ENCODE measurements at places on chromosomes 6 and 20.

DNA sequence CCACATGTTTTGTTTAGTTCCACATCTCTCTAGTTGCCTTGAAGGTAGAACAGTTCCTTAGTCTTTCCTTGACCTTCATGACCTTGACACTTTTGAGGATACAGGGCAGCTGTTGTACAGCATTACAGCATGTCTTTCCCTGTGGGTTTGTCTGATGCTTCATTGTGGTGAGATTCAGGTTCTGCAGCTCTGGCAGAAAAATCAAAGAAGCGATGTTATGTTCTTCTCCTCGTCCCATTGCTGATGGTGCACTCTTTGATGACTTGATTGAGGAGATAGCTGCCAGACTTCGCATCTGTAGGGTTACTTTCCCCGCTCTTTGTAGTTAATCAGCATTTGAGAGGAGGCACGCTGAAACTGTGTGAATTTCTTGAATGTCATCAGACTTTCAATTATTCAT lies 12.0 kb downstream of the CEBPB start:
- no peak for DNase-seq

- peak; percentile 73 for DNase-seq
Measured at GRCh38 chr6:18978337-18979128, 591.4 kb downstream of the RNF144B start.

- no peak for DNase-seq
Measured at GRCh38 chr6:65876668-65877067, 169.6 kb upstream of the EYS start.

DNA sequence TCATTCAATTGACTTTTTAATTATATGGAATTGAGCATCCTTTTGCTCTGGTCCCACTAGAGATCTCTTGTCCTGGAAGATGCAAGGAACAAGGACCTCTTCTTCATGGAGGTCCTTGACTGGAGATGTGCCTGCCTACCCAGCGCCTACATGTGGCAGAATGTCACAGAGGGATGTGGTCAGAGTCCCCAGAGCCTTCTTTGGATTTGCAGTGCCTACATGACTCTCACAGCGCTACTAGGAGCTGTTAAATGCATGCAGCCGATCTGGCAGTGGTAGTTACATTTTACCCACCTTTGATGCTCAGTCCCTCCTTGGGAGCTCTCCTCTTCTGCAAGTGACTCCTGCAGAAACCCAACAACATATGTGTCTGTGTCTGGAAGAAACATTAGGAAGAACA lies 51.9 kb upstream of the ADTRP start:
- no peak for DNase-seq

GRCh38 chr6:56520218-56520617 lies 122.5 kb downstream of the DST start:
- no peak for DNase-seq

DNA sequence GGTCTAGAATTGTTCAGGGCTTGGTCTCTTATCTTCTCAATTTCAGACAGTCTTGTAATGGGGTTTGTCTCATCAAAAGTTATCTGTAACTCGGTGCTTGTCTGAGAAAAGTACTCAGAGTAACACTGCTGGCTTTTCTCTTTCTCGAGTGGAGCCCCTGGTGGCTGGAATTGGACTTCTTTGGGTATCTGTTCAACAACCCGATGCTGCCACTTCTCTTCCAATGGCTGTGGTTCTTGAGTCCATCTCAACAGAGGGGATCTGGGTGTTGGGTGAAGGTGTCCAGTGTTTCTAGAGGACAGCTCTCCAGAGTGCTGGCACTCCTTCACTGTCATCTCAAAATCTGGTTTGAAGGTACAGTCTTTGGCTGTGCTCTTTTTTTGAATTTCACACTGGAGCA lies 24.6 kb downstream of the DST start:
- DNase-seq: no peak

All from DMS153 (cell line).